ENCODE measurements at places on chromosomes 5 and 9.

DNA sequence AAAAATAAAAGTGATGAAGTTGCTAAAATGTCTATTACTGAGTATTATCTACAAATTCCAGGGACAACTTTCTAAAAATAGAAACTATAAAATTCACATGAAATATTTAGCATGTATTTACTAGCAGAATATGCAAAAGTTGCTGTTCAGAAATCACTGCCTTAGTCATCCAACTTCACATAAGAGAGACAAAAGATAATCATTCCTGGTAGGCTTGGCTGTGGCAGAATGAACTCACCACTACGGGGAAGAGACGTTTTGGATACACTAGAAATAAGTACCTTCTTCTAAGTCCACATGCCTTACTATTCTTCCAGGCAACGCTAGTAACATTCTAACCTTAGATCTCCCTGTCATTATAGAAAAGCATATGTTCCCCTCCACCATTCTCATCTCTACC is 272.2 kb downstream of the BNC2 start:
- DNase-seq = no peak

DNA sequence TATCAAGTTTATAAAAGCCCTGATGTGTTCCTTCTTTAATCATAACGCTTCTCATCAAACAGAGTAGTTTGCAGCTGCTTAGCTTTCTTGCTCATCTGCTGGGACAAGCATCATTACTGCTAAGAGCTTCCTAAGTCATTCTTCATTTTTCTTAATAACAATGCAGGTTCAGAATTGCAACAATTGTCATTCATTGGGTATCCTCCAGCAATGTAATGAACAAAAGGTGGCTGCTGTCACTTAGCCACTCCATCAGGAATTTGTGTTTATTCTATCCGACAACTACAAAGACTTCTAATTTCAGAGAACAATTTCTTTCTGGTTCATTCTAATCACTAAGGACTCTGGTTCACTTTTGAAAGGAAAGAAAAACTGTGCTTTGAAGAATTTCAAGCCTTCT is 836.7 kb upstream of the CDH10 start:
- no peak for DNase-seq

DNA sequence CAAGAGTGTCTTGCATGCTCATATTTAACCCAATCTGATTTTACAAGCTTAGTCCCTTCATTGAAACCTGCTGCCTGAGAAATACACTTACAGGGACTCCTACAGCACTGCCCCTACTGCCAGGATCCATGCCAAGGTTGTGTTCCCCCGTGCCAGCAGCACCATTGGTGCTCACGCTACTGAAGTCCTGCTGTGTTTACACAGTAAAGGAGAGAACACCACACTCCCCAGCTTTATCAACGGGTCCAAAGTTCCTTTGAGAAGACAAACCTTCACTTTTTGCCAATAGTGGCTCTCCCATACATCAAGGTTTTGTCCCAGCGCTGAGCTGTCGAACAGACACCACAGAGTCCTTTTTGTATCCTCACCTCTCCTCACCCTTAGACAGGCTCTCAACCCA is 155.1 kb upstream of the WWC1 start:
- DNase-seq = no peak

- DNase-seq = no peak
These were observed 43.3 kb downstream of the ANKRD33B start for GRCh38 chr5:10607023-10607665.

GRCh38 chr5:148641735-148642134 is 12.6 kb downstream of the HTR4 start:
- no peak for DNase-seq

- DNase-seq = no peak
These were observed 393.3 kb downstream of the DMRT2 start for GRCh38 chr9:1443450-1443849.
